ENCODE measurements at places on chromosomes 7 and 10.
A peak's percentile ranks its signal among the peaks of the same experiment; 100 is the strongest.

- DNase-seq = no peak
Measured at GRCh38 chr7:100949933-100950443, 654 bp downstream of the MUC3A start.

- DNase-seq = no peak
Measured at GRCh38 chr7:88686468-88687229, 72.9 kb upstream of the ZNF804B start.

- peak; percentile 97 for DNase-seq
Measured at GRCh38 chr10:16965740-16966447, 148.7 kb upstream of the RSU1 start.

DNA sequence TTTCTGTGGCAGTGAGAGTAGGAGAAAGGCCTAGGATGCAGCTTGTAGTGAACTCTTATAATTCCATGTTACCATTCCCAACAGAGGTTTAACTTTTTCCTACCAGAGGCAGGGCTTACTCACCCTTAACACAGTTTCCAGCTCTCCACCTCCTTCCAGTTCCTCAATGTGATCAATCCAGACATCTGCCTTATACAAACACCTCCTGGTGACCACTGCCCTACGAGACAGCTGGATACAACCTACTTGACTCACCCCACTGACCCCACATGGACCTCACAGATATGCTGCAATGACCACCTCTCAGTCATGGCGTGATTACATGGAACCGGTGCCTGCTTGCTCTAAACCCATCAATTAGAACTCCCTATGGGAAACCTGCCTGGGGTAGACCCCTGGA lies 326.5 kb downstream of the TNS3 start:
- no peak for DNase-seq

- no peak for DNase-seq
Measured at GRCh38 chr10:100186253-100187212, 704 bp upstream of the ERLIN1 start.

DNA sequence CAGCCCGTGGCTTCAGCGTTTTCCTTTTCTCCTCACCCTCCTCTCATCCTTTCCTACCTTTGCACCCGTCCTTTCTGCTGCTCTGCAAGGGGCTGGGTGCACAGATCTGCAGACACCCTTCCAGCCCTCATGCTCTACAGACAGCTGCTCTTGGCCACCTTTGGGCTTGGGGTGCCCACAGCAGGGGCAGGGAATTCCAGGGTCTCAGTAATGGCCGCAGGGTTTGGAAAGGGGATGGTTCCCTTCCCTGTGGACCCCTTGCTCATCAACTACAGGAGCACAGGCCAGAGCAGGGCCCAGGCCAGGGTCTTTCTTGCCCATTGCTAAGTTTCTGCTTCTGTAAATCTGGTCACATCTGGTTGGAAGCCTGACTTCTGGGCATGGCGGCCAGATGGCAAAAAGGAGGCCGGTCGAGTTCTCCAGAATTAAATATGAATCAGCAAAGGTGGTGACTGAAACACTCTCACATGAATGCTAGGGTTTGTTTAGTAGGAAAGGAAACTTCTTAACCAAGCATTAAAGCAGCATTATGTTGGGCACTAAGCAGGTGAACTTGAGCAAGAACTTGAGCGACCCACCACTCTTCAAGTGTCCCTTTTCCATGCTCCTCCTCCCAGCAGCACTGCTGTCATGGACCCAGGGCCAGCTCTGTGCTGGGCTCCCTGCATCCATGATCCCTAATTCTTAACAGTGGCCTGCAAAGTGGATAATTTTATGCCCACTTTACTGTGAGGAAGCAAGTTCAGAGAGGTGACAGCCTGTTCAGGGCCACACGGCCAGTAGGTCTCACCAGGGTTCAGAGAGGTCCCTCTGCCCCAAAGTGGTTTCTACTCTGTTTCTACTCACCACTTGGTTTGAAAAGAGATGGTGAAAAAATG lies 1.5 kb downstream of the ECHDC3 start:
- no peak for DNase-seq

DNA sequence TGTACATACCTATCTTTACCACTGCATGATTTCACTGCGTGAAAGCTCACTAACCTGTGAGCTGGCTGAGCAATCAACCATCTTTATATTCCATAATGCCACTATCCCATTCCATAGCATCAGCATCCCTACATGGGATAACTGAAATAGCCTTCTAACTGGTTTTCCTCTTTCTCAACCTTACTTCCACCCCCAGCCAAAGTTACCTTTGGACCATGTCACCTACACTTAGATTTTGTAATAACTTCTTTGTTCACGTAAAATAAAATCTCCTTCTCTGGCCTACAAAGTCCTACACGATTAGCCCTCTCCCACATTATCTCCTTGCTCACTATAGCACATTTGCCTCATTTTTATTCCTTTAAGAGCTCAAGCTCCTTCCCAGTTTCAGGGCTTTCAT lies 2.5 kb downstream of the PSMA2 start:
- DNase-seq = no peak
